ENCODE measurements at places on chromosomes 13 and 19.
A peak's percentile ranks its signal among the peaks of the same experiment; 100 is the strongest.

DNA sequence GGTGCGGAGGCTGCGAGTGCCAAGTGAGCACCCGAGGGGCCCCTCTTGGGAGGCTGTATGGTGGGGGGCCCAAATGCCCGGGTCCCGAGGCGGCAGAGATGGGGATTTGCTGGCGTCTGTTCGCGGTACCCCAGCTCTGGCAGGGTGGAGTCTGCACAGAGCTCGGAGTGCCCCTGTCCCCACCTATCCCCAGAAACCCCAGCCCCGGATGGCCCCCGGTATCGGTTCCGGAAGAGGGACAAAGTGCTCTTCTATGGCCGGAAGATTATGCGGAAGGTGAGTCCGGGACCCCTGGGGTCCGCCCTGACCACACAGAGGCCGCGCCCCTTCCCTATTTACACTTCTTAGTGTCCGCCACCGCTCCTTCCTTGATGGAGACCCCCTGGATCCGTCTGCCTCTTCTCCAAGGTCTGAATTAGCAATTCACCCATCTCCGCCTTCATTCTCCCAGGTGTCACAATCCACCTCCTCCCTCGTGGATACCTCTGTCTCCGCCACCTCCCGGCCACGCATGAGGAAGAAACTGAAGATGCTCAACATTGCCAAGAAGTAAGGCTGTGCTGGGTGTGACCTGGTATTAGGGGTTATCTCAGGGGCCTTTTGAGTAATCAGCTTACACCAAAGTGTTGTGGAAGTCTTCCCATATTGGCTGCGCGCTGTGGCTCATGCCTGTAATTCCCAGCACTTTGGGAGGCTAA is 630 bp downstream of the PNPLA6 start:
- DNase-seq = no peak

- DNase-seq = no peak
Measured at GRCh38 chr19:17794731-17795494, at the start of gene B3GNT3. B3GNT3 (plus strand) TSS chr19:17795138; CDS start chr19:17807808, 12,670 bp downstream.

- DNase-seq = peak; percentile 35
Measured at GRCh38 chr13:97058926-97059325, 64.7 kb upstream of the OXGR1 start.

DNA sequence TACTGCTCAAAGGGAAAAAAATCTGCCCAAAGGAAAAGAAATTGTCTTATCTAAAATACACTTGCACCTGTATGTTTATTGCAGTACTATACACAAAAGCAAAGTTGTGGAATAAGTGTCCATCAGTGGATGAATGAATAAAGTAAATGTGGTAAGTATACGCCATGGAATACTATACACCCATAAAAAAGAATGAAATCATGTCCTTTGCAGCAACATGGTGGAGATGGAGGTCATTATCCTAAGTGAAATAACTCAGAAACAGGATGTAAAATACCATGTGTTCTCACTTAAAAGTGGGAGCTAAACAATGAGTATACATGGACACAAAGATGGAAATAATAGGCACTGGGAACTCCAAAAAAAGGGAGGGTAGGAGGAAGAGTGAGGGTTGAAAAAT is 3.8 kb upstream of the MUC16 start:
- DNase-seq = no peak

- no peak for DNase-seq
Measured at GRCh38 chr19:17954401-17954800, 12.5 kb upstream of the KCNN1 start.

GRCh38 chr13:28031220-28031895 is 42.9 kb upstream of the URAD start:
- no peak for DNase-seq

DNA sequence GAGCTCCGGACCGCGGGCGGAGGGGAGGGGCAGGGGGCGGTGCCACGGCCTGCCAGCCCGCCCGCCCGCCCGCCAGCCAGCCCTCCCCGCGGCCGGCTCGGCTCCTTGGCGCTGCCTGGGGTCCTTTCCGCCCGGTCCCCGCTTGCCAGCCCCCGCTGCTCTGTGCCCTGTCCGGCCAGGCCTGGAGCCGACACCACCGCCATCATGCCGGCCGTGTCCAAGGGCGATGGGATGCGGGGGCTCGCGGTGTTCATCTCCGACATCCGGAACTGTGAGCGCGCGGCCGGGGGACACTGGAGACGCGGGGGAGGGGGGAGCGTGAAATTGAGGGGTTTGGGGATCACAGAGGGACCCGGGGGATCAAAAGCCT is at the start of gene AP2A1:
Gene AP2A1 (plus strand): TSS at position 72 of the 370 bp plus-strand sequence. CDS start 133 bp downstream, at position 205.
- no peak for DNase-seq

DNA sequence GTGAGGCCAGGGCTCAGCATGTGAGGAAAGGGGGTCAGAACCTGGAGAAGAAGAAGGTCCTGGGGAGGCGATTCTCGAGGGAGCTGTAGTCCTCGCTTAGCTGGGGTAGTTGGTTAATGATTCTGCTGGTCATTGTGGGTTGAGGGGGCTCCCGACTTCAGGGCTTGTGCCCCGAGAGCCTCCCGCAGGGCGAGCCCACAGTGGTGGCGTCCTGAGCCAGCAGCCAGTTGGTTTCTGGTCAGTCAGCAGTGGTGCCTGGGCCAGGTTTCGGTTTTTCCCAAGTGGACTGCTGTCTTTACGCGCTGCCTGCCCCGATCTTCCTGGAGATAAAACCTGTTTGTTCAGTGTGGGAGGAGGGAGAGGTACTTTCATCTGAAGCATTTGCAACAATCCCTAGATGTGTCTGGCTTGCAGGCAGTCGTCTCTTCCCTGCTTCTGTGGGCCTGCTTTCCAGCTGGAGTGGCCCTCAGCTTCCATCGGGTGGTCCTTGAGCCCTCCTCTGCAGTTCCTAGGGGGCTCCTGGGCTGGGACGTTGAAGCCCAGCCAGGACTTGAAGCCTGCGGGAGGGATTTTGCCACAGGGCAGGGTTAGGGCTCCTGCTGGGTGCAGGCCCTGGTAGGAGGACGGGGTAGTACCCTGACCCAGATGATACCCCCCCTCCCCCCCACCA is 3.2 kb downstream of the PTBP1 start:
- DNase-seq = no peak

GRCh38 chr13:110047496-110047895 is 259.5 kb downstream of the COL4A1 start:
- DNase-seq = peak; percentile 23

DNA sequence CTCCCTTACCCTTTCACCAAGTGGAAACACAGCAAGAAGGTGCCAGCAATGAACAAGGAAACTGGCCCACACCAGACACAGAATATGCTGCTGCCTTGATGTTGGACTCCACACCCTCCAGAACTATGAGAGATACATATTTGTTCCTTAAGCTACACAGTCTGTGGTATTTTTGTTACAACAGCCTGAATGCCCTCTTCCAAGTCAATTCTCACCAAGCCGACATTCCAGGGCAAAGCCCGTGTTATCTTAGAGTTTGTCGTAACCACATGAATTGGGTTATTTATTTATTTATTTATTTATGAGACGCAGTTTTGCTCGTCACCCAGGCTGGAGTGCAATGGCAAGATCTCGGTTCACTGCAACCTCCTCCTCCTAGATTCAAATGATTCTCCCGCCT is 14.9 kb downstream of the FGF21 start:
- DNase-seq = no peak

DNA sequence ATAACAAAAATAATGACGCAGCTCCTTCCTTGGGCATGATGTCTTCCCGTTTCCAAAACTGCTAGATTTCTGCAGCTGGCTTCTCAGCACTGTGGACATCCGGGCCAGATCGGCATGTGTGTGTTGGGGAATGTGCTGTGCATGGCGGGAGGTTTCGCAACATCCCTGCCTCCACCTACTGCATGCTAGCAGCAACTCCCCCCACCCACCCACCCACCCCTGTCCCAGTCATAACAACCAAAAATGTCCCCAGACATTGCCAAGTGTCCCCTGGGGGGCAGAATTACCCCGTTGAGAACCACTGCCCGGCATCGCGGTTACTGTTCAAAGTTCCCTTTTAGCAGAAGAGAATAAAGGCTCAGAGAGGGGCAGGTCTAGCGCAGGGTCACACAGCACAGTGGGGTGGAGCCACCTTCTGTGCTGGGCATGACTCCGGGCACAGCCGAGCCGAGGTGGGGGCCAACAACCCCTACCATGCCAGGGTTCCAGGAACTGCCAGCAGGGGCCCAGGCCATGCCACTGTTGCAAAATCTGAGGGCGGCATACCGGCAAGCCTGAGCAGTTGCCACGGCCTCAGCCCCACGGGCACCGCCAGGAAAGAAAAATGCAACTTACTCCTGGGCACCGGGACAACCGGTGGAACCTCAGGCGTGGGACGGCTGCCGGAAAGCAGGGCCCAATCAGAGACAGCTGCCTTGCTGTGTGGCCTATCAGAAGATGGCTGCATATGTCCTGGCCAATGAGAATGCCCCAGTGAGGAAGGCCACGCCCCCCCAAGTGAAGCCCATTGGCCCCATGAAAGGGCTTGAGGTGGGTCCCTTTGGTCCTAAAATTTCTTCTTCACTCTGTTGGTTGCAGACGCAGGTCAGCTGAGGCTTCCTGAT is 22.5 kb upstream of the NFIC start:
- peak; percentile 42 for DNase-seq

DNA sequence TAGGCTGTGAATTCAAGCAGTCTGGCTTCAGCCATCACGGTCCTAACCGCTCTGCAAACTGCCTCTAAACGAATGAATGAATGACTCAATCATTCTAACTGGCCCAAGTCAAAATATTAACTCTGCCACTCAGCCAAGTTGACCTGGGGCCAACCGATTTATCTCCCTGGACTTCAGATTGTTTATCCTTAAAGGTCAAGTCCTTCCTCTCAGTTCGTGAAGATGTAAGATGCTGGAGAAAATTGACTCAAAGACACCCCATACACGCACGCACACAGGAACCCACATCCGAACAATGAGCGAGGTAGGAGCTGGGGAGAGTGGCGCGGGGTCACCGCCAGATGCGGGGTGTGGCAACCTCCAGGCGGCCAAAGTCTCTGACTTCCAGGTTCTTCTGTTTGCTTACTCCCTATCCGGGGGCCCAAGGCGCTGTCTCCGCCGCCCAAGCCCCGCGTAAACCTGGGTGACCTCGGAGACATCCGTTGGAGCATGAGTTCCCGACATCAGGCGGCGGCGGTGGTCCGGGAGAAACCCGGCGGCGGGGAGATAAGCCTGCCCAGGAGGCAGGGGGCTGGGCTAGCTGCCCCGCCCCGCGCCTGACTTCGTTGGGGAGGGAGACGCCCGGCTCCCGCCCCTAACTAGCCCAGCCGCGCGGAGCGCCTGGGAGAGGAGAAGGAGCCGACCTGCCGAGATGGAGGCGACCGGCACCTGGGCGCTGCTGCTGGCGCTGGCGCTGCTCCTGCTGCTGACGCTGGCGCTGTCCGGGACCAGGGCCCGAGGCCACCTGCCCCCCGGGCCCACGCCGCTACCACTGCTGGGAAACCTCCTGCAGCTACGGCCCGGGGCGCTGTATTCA is at the start of gene CYP2S1:
Gene CYP2S1 (plus strand): TSS at position 646 of the 856 bp plus-strand sequence. CDS start 46 bp downstream, at position 692.
- no peak for DNase-seq

DNA sequence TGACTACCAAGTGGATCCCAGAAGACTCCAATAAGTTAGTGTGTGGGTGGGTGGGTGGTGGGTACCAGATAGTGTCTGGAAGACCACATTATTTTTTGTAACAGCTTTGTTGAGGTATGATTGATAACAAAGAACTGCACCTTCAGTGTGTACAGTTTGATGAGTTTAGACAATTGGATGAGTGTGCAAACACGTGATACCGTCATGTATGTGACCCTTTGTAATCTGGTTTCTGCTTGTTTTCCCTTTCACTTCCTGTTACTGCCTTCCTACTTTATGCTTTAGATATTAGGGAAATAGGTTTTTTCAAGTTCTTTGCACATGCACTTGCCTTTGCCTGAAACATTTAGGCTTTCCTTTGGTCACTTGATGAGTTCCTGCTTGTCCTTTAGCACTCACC is 8.5 kb downstream of the RPL21 start:
- DNase-seq = no peak

DNA sequence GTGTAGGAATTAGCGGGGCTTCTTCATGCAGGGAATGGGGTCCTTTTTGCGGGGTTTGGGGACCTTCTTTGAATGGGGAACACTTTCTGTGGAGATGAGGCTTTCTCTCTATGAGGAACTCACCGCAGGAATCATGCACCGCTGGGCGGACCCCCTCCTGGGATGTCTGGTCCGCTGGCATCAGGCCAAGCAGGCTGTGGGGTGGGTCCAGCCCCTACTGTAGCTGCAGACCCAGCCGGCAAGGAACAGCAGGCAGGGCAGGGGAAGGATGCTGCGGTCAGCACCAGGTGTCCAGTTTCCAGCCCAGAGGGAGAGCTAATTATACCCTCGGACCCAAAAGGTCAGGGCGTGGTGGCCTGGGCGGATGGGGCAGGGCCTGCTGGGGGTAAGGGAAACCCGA is 1.8 kb downstream of the MYBPC2 start:
- DNase-seq = no peak

DNA sequence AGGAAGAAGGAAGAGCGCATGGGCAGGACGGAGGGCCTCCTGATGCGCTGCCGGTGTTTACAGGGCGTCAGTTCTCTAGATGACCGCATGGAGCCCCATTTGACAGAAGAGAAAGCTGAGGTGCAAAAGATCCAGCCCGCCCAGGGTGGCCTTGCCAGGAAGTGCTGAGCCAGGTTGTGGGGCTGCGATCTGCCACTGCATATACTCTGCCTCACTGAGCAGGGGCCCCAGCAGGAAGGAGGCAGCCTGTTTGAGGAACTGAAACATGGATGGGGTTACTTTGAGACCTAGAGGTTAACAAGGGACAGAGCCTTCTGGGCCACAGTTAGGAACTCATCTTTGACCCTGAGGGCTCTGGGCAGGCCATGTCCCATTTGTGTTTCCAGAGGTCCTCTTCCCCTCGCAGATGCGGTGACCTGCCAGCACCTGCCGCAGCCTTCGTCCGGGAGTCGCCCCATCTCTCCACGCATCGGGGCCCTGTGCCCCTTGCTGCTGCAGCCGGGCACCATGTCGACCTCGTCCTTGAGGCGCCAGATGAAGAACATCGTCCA is 3.2 kb downstream of the EPN1 start:
- DNase-seq = no peak

GRCh38 chr19:5891938-5892771 is 11.4 kb downstream of the NDUFA11 start:
- DNase-seq = no peak

DNA sequence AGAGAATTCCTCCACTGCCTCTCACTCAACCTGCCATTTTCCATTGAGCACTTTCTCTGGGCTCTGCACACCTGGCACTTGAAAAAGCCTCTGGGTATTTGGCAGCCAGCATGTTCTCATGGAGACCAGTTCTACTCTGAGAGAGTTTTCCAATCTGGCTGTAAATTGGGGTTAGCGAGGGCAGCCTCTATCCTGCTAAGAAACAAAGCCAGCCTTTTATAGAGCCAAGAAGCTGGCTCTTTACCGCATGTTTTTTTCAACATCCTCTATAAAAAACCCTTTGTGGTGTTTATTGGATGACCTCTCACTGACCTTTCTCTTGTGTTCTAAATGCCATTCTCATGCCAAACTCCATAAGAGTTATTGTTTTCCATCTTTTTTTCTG is 52.6 kb upstream of the RCBTB2 start:
- DNase-seq = no peak

DNA sequence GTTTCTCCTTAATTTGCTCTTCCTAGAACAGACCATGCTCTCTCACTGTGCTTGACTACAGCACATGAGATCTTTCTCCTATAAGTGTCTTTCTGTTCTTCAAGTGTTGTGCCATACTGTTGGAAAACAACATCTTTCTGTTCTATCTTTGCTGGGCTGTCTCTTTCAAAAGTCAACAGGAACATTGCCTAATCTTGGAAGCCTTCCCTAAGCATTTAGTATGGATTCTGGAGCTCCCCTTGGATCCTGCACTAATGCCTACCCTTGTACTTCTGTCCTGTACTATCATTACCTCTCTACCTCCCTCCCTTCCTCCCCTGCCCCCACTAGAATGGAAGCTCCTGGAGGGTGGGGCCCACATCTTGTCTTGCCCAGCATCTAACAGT is 26.8 kb downstream of the STARD13 start:
- DNase-seq = no peak

All from fibroblast of skin of left biceps (primary cell).